ENCODE measurements at places on chromosomes 1 and 21.

DNA sequence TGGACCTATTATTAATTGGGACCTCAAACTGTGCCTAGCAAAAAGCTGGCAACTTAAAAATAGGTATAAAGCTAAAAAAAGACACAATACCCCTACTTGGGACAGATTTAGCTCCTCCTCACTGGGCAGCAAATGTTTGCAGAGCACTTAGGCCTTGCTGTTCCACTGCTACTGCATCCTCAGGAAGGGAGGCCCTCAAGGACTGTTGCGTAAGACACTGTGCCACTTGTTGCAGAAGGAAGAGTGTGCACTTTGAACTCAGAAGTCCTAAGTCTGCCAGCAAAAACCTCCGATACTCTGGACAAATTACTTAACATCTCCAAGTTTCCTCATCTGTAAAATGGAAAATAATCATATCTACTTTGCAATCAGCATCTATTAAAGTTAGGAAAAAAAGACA is 322.9 kb downstream of the BARHL2 start:
- no peak for DNase-seq

DNA sequence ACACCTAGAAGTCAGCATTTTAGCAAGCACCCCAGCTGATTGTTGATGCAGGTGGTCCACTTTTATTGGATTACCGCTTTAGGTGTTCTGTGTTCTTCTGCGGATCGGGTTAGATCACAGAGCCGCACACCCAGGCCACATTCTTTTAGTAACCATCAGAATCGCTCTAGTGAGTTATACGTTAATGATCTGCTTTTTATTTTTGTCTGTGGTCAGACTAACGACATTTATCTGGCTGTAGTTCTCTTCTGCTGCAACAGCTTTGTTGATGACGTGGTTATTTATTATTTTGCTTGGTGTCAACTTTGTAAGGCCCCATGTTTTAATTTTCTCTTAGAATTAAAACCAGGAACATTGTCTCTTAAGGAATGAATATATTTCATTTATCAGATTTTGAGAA is 18.2 kb downstream of the SCCPDH start:
- DNase-seq = no peak

DNA sequence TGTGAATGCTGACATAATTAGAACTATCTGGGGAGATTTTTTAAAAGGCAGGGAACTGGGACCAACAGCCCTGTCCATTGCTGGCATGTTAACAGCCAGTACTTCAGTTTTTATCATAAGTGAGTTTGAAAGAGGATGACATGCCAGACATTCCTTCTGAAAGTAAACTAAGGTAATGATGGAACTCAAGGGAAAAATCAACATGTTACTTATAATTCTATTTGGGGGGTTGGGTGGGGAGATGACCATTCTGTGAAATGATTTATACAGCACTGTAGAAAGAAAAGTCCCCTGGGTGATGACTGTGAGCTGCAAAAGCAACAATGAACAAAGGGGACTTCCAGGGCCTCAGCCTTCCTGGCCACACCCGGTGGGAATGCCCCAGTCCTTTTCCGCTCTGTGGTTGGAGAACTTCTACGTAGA is 5.4 kb upstream of the LAMC2 start:
- peak; percentile 18 for DNase-seq

- no peak for DNase-seq
These were observed 106.7 kb downstream of the FAF1 start for GRCh38 chr1:50853325-50853724.

- DNase-seq = no peak
These were observed 1.4 kb downstream of the FAM76A start for GRCh38 chr1:27727126-27727525.

GRCh38 chr1:119838236-119838635 is 27.0 kb upstream of the REG4 start:
- no peak for DNase-seq

GRCh38 chr1:112674986-112675727 is 698 bp downstream of the MOV10 start:
- DNase-seq = peak; percentile 53

DNA sequence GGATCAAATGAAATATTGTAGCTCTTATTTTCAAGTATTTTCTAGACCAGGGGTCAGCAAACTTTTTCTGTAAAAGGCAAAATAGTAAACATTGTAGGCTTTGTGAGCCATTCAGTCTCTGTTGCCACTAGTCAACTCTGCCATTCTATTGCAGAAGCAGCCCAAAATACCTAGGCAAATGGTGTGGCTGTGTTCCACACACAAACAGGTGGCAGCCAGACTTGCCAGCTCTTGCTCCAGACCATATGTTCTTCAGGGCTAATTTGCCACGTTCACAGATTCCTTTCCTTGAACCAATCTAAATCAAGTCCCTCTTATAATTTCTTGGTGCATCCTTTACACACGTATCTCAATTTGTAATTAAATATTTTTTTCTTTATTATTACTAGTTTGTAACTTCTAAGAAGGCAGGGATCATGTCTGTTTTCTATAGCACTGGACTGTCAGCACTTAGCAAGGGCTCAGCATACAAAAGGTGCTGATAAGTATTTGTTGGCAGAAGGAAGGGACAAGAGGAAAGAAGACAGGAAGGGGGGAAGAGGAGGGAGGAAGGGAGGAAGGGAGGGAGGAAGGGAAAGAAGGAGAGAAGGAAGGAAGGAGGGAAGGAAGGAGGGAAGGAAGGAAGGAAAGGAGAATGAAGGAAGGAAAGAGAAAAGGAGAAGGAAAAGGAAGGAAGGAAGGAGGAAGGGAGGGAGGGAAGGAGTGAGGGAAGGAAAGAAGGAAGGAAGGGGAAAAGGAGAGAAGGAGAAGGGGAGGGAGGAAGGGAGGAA is 106.5 kb upstream of the EDEM3 start:
- DNase-seq = peak; percentile 37

DNA sequence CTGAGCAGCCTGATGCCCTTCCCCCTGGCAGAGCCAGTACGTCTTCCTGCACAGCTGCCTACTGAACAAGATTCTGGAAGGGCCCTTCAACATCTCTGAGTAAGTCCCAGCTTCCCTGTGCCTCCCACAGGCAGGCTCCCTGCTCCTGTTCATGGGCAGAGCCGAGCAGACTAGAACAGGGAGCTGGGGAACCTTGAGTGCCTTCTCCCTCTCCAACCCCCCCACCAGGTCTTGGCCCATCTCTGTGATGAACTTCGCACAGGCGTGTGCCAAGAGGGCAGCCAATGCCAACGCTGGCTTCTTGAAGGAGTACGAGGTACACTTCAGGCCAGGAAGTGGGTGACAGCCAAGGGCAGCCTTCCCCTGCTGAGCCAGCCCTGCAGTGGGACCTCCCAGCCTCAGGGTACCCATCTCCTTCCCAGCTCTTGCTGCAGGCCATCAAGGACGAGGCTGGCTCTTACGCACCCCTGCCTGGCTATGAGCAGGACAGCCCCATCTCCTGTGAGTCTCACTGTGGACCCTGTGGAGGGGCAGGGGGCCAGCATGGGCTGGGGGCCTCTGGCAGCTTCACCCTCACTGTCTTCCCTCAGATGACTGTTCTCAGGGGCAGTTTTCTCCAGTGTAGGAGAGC is 6.4 kb upstream of the LGR6 start:
- peak; percentile 81 for DNase-seq

GRCh38 chr1:66290761-66291530 is 243.0 kb upstream of the SGIP1 start:
- DNase-seq = no peak

- DNase-seq = no peak
These were observed 45.4 kb upstream of the PLD5 start for GRCh38 chr1:242569867-242570266.

GRCh38 chr1:37817481-37817880 is 9.5 kb upstream of the YRDC start:
- no peak for DNase-seq

GRCh38 chr1:55285834-55286233 is 70.7 kb upstream of the USP24 start:
- DNase-seq = no peak

DNA sequence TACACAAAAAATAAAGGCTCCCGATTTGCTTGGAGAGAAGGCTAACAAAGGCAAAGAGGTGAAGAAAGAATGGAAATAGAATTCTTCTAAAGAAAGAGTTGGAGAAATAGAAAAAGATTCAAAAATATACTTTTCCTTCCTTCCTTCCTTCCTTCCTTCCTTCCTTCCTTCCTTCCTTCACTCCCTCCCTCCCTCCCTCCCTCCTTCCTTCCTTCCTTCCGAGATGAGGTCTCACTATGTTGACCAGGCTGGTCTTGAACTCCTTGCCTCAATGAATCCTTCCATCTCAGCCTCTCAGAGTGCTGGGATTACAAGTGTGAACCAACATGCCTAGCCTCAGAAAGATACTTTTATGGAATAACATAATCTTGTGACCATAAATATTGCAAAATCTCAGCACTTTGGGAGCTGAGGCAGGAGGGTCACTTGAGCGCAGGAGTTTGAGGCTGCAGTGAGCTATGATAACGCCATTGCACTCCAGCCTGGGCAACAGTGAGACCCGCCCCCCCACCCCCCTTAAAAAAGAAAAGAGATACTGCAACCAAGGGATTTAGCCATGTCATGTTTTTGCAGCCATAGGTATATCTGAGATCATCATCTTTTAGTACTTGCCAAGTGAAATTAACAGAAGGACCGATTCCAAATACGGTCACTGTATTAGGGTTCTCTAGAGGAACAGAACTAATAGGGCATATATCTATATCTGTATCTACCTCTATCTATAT is 1.0 kb upstream of the HJV start:
- DNase-seq = no peak

- DNase-seq = no peak
These were observed 12.3 kb downstream of the ZMPSTE24 start for GRCh38 chr1:40270152-40270834.

DNA sequence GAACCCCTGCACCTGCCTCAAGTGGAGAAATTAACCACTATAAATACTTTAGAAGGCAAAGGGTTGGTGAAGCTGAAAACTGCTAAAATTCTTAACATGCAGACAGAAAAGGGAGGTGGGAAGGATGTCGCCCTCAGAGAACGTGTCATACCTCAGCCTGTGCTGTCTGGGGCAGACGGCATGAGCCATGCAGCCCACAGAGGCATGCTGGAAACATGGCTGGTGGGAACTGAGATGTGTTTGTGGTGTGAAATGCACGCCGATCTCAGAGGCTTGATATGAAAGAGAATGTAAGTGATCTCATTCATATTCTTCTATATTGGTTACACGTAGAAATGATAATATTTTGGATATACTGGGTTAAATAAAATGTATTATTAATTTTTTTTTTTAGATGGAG is 16.3 kb downstream of the AGPAT3 start:
- no peak for DNase-seq

DNA sequence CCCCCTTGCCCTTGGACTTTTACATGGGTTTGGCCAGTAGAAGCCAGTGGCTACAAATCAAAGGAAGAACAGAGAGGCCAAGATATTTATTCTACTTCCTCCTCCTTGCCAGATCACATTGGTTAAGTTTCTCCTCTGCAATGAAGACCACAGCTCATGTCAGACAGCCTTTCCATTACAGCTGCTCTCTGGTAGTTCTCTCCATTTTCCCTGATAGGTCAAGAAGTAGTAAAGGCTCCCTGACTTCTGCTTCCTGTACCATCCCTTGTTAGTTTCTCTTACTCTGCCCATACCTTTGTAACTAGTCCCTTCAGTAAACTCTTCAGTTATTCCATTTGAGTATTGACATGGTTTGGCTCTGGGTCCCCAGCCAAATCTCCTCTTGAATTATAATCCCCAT is 27.8 kb downstream of the NME7 start:
- no peak for DNase-seq

- no peak for DNase-seq
These were observed 60.3 kb upstream of the LRRC8D start for GRCh38 chr1:89760496-89760895.

DNA sequence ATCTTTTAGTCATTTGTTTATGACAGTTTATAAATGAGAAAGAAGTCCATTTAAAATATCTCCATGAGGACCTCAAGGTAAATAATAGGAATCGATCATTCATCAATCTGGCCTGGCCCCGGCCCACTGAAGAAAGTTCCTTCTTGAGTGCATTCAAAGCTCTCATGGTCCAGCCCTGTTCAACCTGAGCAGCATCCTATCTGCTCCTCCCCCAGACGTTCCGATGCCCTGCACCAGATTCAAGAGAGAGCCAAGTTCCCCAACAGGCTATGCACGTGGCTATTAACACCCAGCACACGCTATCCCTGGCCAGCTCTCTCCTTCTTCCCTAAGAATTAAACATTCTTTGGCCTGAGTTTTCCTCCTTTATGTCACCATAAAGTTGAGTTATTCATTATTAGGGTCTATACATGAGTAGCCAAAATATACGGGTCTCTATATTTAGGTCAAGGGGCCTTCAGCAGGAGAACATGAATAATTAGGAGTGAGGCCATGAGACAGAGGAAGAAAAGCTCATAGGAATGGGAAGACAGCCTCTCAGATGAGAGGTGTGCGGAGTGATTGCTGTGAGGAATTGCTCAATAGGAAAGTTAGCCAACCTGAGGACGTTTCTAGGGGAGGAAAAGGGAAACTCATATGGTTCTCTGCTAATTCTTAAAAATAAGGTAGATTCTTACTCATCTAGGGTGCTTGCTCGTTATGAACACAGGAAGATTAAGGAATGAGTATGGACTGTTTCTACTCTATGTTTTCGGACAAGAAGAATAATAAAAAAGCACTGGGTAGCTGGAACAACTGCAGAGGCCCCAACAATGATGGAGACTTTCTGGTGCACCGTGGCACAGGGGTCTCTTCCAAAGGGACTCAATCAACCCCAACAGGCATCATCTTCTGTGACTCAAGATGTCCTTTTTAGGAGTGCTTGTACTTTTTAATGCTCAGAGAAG is 23.6 kb downstream of the RUNX1 start:
- no peak for DNase-seq

DNA sequence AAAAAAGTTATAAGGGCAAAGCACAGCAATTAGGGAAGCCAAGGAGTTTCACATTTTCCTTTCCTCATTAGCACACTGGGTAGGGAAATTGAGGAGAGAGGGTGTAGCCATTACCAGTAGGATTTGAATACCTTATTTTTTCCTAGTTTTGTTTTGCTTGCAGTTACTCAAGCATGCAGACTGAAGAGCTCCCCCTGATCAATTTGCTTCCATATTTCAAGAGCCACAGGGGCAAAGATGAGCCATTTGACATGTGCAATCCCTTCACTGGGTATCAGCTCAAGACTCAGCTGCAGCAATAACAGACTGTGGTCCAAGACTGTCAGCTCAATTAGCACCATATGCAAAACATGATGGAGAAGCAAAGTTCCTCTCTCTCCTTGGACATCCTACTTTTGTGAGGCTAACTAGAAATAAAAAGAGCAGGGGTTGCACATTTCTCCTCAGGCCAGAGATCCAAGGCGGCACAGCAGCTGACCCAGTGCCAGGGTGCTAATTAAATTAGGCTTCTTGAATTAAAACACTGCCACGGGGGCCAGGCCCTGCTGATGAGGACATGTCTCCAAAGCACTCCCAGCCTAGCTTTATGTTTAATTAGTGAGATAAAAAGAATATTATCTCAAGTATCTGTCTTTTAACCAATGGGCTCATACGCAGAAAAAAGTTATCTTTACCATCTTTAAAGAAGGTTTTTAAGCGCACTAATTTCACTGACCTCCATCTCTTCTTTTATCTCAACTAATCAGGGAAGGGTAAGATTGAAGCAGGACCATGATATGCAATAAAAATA is 36.7 kb upstream of the LRRC53 start:
- no peak for DNase-seq

Data from transverse colon (tissue), 4 donors.